ENCODE measurements at places on chromosomes 3 and 15. TPM values are rescaled to one million over a fixed set of nuclear protein-coding genes. Genes with fewer than 3 reads are reported as not detected.

DNA sequence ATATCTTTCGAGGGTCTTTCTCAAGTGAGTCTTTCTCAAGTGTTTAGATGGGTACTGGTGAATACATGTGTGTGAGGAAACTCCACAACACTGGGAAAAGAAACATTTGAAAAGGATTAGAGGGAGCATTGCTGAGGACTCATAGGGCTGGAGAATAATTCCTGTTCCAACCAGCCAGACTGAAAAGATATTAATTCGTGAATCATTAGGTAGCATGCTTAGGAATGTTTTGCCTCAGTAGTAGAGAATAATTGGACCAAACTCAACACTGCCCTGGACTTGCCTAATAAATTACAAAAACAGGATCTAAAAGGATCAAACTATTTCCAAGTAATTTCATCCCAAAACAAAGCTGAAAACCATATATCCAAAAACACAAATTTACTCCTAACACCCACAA lies 17.3 kb downstream of the PP2D1 start:
- DNase-seq: no peak
- H3K36me3 ChIP-seq: no peaks in the 10 kb centered on the region
- H3K27ac ChIP-seq: no peak overlapping the region

Gene MST1R
- total RNA-seq: 6.5 TPM

DNA sequence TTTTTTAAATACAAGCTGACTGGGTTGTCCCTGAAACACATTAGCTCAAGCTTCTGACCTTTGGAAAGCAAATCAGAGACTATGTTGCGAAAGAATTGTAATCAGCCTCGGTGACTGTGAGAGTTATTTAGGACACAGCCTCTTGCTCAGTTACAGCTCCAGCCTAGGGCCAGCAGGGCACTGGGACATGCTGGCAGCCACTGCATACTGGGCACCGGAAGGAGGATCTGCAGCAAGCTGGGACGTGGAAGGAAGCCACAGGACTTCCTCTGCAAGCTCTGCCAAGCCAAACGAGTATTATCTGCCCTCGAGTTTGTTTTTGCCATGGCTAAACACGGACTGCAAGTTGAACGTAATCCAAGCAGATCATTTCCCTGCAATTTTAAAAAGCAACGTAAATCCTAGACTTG lies 24.4 kb upstream of the COPG1 start:
- no peaks in the 10 kb centered on the region for H3K4me1 ChIP-seq
- H3K27me3 ChIP-seq: no peaks in the 10 kb centered on the region
- H3K36me3 ChIP-seq: no peaks in the 10 kb centered on the region

GRCh38 chr3:143351895-143352608 lies 232.5 kb downstream of the CHST2 start:
- no peaks in the 10 kb centered on the region for H3K27me3 ChIP-seq
- H3K27ac ChIP-seq: no peak overlapping the region
- DNase-seq: no peak
- H3K36me3 ChIP-seq: no peaks in the 10 kb centered on the region

GRCh38 chr15:59532770-59533379 lies 78.7 kb upstream of the GCNT3 start:
- no peaks in the 10 kb centered on the region for H3K4me1 ChIP-seq
- H3K27me3 ChIP-seq: no peaks in the 10 kb centered on the region
- H3K4me3 ChIP-seq: no peak overlapping the region
- H3K27ac ChIP-seq: no peak overlapping the region
- no peaks in the 10 kb centered on the region for H3K36me3 ChIP-seq

DNA sequence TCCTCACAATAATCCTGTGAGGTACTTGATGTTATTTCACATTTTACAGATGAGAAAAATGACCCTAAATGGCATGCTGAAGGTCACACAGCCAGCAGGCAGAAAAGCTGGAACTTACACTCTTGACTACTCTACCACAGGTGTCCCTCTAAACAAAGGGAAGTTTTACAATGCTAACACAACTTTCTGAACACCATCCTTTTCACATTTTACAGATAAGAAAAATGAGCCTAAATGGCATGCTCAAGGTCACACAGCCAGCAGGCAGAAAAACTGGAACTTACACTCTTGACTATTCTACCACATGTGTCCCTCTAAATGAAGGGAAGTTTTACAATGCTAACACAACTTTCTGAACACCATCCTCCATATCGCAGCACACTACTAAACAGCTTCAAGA lies 35.6 kb downstream of the TMCC1 start:
- peaks cover 31% of the 10 kb centered on the region for H3K36me3 ChIP-seq
- H3K4me3 ChIP-seq: no peak overlapping the region
- no peaks in the 10 kb centered on the region for H3K27me3 ChIP-seq
- peaks cover 14% of the 10 kb centered on the region for H3K4me1 ChIP-seq

DNA sequence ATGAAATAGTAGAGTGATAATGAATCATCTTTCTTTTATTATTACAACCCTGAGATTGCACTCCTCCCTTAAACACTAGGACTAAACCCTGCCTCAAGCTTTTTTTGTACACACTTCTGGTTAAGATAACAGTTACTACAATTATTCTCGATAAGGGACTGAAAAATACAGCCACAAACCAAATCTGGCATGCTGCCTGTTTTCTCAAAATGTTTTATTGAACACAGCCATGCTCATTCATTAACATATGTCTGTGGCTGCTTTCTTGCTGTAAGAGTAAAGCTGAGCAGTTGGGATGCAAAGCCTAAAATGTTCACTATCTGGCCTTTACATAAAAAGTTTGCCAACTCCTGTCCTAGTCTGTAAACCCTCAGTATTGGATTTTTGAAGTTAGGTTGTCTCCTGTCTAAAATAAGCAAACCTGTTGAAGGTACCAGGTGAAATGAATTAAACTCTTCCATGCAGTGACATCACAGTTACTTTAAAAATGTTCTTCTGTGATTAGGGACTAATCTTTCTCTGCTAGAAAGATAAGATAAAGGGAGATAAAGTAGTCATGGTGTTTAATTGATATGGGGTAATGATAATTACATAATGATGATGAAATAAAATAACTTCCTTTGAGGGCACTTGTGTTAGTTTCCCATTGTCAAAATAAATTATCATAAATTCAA lies 218.2 kb downstream of the STXBP5L start:
- H3K4me1 ChIP-seq: peaks cover 12% of the 10 kb centered on the region
- no peak for DNase-seq
- no peak overlapping the region for H3K27ac ChIP-seq
- no peak overlapping the region for H3K4me3 ChIP-seq
- no peaks in the 10 kb centered on the region for H3K27me3 ChIP-seq

- no peak overlapping the region for H3K4me3 ChIP-seq
- no peak overlapping the region for H3K27ac ChIP-seq
- peaks cover 7% of the 10 kb centered on the region for H3K27me3 ChIP-seq
- H3K4me1 ChIP-seq: peaks cover 3% of the 10 kb centered on the region
- DNase-seq: no peak
- no peaks in the 10 kb centered on the region for H3K36me3 ChIP-seq
These were observed 47.4 kb downstream of the CLSTN2 start for GRCh38 chr3:139982404-139982803.

DNA sequence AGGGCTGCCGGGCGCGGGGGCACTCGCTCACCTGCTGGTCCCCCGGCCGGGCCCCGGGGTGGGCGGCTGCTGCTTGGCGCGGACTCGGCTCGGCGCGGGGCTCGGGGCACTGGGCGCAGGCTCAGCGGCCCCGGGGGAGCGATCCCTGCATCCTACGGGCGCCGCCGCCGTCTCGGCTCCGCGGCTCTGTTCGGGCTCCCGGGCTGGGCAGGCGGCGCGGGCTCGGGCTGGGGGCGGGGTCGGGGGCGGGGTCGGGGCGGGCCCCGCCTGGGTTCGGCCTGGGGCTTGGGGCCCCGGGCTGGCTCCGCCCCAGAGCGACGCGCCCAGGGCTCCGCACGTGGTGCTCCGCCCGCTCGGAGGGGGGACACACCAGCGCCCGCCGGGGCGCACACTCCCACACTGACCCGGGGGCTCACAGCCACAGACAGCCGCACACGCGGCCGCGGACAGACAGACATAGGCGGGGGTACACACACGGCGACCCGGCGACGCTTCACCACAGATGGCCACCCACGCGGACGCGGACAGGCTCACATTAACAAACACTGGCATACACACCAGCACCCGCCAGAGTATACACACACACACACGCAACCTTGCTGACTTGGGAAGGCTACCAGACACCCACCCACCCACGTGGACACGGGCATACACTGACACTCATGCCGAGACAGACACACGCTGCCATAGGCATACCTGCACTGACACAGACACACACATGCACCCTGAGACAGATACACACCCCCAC lies at the start of gene SCN5A:
Gene SCN5A (minus strand): TSS at position 188 of the 748 bp plus-strand sequence. CDS start 16,380 bp downstream, outside the sequence.
- H3K36me3 ChIP-seq: no peaks in the 10 kb centered on the region
- no peak within 1 kb of the TSS for H3K27ac ChIP-seq
- peaks cover 3% of the 10 kb centered on the region for H3K4me1 ChIP-seq
- H3K27me3 ChIP-seq: peaks cover 15% of the 10 kb centered on the region
- no peak for DNase-seq

Measured in progenitor cell of endocrine pancreas (in vitro differentiated cells).